HFFc6 (cell line): ENCODE measurements at places on chromosomes 2 and 18.

DNA sequence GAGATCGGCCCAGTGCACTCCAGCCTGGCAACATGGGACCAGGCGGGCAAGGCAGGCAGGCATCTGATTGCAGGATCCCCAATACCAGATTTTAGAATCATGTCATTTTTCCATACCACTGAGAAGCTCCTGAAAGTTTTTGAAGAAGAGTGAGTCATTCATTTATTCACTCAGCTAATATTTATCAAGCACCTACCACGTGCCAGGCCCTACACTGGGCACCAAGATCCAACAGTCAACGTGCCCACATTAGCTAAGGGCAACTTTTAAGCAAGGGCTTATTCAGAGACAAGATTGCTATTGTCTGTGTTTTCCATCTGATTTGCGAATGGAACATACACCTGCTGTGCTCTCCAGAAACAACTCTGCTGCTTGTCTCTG is 126.8 kb upstream of the LGALSL start:
- DNase-seq, result no peak

GRCh38 chr2:16151281-16151570 is 210.9 kb downstream of the MYCN start:
- DNase-seq, result no peak

DNA sequence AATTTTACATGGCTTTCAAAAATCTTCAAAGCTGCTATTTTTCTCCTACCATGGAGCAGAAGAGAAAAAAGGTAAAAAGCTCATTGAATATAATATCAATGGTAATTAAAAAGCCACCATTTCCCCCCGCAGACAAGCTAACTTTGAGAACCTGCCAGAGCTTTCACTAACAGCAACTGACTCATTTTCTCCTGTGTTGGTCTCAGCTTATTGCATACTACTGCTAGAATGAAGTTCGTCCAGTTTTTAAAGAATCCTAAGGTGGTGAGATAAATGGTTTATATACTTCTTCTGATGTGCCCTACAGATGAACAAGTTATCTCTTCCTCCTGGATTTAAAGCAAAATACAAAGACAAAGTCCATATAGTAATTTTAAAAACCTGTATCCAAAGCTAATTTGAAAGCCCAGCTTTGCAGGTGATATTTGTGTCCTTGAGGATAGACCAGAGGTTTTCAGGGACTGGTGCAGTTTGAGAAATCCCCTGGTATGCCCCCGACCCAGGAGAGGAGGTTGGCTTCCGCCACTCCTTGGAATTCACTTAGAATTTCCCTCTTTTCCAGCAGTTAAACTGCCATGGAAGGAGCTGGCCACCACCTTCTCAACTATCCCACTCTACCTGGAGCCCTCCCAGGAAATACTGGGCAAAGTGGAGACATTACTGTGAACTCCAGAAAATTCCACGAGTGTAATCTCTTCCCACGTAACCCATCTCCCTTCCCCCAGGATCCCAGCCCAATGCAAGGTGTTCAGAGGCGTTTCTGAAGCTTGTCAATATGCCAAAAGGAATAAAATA is 17.5 kb downstream of the YPEL5 start:
- DNase-seq, result no peak

DNA sequence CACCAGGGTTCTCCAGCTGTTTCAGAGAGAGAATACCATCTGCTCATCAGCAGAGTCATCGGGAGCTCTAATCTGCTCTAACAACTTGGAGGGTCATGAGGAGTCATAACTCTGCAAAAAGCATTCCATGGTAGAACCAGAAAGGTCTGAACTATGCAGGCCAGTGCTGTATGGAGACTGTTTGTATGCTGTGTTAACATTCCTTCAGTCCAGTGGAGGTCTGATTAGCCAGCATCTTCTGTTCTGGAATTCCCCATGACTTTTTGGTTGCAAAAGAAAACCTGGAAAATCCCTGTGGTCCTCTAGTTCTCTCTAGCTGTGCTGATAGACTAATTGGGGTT is 9.4 kb upstream of the ITGB6 start:
- peak; percentile 93 for DNase-seq

GRCh38 chr2:118614841-118615271 is 232.6 kb downstream of the EN1 start:
- DNase-seq, result no peak

DNA sequence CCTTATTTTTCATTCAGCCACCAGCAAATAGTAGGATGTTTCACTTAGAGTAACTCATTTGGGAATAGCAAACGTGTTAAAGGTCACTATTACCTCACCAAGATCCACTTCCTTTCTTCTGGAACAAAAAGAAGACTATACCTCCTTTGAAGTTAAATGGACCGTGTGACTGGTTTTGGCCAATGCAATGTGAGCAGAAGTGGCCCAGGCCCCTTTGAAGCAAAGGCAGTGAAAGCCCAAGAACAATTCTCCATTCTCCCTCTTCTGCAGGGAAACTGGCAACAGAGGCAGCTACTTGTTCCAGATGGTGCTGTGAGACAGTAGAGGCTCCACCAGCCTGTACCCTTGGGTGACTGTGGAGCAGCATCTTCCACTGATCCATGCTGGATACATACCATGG is 11.3 kb upstream of the MALL start:
- no peak for DNase-seq

- DNase-seq, result peak; percentile 8
Measured at GRCh38 chr2:213818436-213818835, 534.2 kb downstream of the SPAG16 start.

DNA sequence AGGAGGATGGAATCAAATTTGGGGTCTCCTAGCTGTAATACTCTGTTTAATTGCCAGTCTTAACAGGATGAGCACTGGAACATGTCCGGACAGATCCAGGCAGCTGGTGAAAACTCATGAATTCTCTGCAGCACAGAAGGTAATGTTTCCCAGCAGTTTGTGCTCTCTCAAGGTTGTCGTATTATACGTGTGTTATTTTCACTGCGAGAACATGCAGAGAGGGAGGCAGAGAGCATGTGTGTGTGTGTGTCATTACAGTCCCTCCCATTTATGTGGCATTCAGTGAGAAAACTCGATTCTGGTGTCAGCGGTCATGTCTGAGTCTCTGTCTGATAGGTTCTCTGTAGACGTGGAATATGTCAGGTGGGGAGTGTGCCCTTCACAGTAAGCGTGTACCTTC is 150.2 kb upstream of the POU3F3 start:
- no peak for DNase-seq

- no peak for DNase-seq
Measured at GRCh38 chr2:8539743-8540551, 141.9 kb upstream of the ID2 start.

DNA sequence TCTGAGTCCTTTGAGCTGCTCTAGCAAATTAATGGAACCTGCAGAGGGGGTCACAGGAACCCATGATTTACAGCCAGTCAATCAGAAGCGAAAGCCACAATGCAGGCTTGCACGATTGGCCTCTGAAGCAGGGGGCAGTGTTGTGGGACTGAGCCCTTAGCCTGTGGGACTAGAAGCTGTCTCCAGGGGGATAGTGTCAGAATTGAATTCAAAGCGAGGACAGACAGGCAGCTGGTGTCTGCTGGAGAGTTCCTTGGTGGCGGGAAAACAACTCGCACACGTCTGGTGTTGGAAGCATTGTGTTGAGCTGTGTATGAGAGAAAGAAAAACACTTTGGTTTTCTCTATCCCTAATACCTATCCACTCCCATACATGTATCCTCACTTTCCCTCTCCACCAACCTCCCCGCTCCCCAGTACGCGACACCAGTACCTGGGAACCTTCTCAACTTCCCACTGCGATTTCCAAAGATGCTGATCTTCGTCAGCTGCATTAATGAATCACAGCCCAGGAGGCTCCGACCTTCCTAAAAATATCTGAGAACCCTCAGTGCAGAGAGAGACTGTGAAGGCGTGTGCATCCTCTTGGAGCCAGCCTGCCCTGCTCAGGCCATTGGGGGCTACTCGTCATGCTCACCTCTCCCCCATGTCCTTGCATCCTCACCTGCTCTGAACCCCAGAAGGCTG is 88.2 kb downstream of the HS1BP3 start:
- no peak for DNase-seq

DNA sequence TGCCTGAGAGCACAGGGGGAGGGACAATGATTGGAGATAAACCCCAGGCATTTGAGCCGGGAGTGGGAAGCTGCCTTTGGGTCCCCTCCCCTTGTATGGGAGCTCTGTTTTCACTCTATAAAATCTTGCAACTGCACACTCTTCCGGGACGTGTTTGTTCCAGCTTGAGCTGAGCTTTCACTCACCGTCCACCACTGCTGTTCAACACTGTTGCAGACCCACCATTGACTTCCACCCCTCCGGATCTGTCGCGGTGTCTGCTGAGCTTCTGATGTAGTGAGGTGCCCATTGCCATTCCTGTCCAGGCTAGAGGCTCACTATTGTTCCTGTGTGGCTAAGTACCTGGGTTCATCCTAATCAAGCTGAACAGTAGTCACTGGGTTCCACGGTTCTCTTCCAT is 231.6 kb upstream of the CWC22 start:
- DNase-seq, result no peak

DNA sequence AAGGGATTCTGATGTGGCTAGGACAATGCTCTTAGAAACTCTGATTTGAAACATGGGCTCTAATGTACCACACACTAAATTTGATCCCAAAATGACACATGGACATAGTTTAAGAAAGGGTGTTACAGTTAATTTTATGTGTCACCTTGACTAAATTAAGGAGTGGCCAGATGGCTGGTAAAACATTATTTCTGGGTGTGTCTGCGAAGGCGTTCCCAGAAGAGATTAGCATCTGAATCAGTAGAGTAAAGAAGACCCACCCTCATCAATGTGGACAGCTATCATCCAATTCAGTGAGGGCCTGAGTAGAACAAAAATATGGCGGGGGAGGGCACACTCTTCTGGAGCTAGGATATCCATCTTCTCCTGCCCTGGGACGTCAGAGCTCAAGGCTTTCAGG is 283.1 kb upstream of the CHAC2 start:
- DNase-seq, result no peak

GRCh38 chr2:62505750-62506420 is at the start of gene TMEM17:
Gene TMEM17 (minus strand): TSS chr2:62506195. CDS start chr2:62506129, 66 bp downstream.
- DNase-seq, result peak; percentile 85
